Stimulated activated CD8-positive, alpha-beta memory T cell treated with anti-CD3 and anti-CD28 coated beads, Interleukin-15, amount 100 ng/mL, for 4 hours (primary cell): ENCODE measurements at places on chromosomes 13 and 19.

DNA sequence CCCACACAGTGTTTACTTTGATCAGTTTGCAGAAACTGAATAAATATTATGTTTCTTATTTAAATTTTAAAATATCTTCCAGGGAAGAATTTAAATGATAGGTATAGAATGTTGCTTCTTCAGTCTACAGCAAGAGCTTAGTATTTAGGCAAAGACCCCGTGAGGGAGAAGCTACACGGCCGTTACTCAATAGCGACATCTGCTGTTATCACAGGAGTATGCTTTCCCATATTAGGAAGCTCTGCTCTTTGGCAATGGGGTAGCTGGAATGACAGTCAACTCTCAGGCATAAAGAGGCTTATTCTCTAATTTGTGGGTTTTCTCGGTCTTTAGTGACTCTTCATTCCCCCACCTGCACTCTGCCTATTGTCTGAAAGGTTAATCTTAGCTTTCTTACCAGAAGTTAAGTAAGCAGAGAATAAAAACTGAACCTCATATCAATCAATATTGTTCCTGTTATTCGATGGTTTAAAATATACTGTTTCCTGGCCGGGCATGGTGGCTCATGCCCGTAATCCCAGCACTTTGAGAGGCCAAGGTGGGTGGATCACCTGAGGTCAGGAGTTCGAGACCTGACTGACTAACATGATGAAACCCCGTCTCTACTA is 13.2 kb upstream of the LHFPL6 start:
- no peak for DNase-seq

- no peak for DNase-seq
These were observed 31.0 kb downstream of the RUBCNL start for GRCh38 chr13:46355901-46356590.

- no peak for DNase-seq
These were observed 73.0 kb downstream of the CYSLTR2 start for GRCh38 chr13:48726711-48727110.

DNA sequence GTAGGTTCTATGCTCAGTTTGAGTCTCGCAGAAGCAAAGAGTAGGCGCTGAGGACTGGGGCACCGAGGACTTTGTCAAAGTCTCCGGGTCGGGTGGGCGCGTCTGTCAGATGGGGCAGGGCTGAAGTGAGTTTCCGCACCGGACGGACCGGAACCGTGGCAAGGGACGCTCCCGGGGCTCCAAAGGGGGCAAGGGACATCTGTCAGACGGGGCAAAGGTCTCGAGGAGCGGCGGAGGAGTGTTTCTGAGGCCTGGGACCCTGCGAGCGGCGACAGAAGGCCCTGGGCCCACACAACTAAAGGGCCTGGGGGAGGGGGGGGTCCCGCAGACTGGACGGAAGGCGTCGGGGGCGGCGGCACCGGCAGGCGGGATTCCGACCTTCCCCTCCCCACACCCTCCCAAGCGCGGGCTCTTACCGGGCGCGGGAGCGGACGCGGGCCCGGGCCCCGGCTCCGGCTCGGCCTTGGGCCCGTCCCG is 13.3 kb upstream of the AKAP8L start:
- no peak for DNase-seq

GRCh38 chr13:106276876-106277275 is 258.6 kb downstream of the EFNB2 start:
- no peak for DNase-seq

DNA sequence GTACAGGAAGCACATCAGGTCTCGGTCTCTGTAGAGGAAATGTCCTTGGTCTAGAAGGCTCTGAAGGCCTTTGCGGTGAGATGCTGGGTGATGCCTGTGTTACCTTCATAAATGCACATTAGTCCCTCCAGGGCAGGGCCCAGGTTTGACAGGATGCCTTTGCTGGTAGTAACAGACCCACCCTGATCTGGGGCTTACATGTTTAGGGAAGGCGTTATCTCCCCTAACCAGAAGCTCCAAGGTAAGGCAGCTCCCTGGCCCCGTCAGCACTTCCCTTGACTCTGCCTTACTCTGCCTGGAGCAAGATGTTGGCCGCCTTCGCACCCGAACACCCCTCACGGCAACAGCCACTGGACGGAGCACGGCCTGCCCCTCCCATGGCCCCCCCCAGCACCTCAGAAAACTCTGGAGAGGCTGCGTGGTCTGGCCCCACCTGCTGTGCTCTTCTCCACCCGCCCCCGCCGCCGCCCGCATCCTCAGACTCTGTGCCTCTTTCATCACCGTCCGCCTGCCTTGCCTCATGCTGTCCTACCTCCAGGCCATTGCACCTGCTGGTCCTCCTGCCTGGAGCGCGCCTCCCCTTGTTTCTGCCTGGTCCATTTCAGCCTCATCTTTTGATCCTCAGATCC is 9.1 kb downstream of the AP2A1 start:
- no peak for DNase-seq

GRCh38 chr19:39436350-39436716 is 584 bp upstream of the RPS16 start:
- DNase-seq, result no peak

- no peak for DNase-seq
These were observed 19.4 kb downstream of the GPC5 start for GRCh38 chr13:91417660-91418325.

- DNase-seq, result peak; percentile 31
These were observed 58.3 kb downstream of the GPALPP1 start for GRCh38 chr13:45047394-45048310.

DNA sequence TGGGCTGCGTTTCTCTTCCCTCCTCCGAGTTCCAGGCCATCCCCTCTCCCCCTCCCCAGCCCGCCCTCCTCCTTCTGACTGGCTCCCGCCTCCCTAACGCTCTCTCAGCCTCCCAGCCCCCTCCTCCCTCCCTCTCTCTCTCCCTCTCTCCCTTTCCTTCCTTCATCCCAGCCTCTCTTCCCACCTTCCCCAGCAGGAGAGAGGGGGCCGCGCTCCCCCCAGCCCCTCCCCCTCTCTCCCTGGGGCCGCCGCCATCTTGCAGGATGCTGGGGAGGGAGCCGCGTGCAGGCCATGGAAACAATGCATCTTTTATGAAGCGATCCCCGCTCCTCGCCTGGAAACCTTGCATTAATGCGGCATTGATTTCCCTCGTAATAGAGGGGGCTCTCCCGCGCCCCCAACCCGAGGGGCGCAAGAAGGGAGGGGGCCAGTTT is 42.6 kb upstream of the ADGRL1 start:
- DNase-seq, result no peak

- no peak for DNase-seq
These were observed 2.6 kb downstream of the CACNA1A start for GRCh38 chr19:13503570-13504235.

DNA sequence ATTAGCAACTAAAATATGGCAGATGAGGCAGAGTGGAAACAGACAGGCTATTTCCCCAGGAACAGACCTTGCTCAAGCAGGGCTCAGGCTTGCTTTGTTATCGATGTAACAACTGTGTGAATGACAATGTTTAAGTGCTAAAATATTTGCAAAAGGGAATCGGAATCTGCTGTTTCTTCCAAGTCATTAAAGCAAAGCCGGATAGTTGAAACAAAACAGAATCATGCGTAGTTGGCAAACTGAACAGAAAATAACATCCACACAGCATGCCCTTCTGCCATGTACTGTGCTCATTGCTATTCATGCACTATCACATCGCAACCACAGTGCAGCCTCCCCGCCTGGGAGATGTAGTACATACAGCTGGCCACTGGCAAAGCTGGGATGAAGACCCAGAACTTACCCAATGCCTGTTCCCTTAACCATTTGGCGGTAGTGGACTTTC is 799.1 kb downstream of the DIAPH3 start:
- no peak for DNase-seq

DNA sequence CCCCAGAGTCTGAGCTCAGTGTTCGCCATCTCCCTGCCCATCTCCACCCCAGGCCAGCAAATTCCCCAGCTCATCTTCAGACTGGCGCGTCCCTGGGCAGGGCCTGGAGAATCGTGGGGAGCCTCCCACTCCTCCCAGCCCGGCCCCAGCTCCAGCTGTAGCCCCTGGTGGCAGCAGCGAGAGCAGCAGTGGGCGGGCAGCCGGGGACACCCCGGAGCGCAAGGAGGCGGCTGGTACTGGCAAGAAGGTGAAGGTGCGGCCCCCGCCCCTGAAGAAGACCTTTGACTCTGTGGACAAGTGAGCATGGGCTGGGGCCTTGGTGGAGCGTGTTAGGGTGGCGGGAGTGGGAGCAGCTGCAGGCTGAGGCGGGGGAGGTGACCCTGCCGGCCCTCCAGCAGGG is 8.4 kb upstream of the PRR19 start:
- no peak for DNase-seq

DNA sequence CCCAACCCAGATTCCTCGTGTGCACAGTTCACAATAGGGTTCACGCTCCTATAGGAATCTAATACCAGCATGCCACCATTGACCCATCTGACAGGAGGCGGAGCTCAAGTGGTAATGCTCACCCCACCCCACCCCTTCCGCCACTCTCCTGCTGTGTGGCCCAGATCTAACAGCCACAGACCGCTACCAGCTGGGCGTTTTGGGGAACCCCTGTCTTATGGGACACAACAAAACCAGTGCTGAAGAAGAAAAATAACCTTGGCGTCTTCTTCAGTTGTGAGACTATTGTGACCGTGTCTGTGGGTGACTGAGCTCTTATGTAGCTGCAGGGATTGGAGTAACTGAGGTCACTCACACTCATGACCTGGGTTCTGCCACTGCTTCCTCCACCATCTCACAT is 5.2 kb upstream of the OR10H1 start:
- no peak for DNase-seq

- no peak for DNase-seq
These were observed 33.6 kb downstream of the AKAP11 start for GRCh38 chr13:42305503-42305902.

DNA sequence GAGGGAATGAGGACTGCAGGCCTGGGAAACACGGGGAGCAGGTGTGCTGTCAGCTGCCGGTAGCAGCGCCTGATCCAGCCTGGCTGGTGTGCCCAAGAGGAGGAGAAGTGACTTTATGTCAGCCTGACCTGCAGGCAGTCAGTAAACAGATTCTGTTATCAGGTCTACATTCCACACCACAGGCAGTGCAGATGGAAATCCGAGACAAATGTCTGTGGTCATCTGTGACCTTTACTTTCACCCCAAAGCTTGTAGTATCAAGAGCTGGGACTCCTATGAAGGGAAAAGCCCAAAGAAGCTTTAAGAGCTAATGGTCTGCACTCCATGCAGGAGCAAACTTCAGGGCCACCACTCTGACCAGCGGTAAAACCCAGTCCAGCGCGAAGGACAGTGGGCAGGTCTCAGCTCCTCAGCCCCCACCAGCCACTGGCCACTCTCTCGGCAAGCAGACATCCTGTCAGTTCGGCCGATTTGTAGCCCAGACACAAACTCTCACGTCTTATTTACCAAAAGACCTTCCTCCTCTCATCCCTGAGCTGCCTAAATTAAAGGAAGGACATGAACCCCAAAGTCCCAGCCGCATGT is 7.7 kb downstream of the EPS15L1 start:
- DNase-seq, result no peak

GRCh38 chr19:55253842-55254624 is 4.8 kb downstream of the PPP6R1 start:
- DNase-seq, result peak; percentile 32

- DNase-seq, result no peak
These were observed 546 bp downstream of the UBXN6 start for GRCh38 chr19:4456843-4457653.

GRCh38 chr19:41887711-41888382 is 4.9 kb downstream of the ARHGEF1 start:
- peak; percentile 82 for DNase-seq

DNA sequence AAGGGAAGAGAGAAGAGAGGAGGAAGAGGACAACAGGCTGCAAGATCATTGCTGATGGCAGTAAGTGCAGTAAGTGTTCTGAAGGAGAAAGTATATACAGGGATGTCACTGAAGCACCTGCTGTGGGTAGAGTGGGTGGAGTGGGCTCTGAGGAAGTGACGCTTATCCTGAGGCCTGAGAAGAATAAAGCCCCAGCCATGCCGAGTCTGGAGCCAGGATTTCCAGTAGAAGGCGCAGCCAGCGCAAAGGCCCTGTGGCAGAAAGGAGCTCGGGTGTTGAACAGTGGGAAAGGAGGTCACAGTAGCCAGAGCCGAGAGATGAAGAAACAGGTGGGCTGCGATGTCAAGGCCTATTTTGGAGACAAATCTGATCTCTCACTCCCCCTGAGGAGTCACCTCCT is 31.8 kb upstream of the ADGRE5 start:
- no peak for DNase-seq

DNA sequence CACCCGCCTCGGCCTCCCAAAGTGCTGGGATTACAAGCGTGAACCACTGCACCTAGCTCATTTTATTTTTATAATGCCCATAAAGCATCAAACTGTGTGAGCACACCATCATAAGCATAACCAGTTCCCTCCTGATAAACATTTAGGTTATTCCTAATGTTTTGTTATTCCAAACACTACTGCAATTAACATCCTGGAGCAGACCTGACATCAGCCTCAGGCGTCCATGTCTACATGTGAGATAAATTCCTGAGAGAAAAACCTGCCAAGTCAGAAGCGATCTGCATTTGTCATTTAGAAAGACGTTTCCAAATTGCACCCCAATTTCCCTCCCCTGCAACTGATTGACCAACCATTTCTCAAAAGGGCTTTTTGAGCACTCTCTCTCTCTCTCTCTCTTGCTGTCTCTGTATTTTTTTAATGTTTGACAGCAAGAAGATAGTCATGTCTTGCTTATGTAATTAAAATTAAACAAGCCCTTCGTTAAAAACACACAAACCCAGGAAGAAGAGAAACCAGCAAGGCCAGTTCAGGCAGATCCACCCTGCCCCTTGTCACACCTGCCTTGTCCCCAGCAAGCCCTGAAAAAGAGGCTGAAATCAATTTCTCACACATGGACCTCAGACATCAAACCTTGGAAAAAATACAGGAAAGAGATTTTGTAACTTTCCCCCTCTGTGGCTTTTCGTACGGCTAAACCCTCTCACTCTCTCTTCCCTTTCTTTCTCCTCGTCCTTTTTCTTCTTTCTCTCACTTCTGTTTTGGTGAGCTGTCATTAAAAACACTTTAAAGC is 9.9 kb downstream of the LYPD3 start:
- DNase-seq, result no peak

DNA sequence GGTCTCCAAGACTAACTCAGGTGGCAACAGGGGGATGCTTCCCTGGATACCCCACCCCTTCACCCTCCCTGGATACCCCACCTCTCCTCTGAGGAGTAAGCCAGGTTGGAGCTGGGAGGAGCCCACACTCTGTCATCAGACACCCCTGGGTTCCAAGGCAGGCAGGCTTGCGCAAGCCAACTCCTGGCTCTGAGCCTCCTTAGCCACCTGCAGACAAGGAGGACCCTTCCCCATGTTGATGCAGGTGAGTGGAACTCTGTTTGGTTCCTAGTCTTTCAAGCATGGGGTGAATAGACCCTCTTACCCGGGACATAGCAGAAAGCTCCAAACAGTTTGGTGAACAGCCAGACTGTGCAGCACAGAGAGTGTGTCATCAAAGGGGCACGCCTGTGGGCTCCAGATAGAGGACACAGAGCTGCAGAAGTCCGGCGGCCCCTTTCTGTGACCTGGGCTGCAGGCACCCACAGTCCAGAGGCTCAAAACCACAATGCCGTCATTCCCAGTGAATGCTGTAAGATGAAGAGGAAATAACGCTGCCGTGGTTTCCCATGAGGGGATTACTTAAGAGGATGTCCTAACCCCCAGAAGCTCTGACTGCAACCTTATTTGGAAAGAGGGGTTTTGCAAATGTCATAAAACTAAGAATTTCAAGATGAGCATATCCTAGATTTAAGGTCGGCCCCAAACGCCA is 12.1 kb upstream of the HAS1 start:
- DNase-seq, result no peak
